Omental fat pad (tissue), 4 donors: ENCODE measurements at places on chromosomes 3 and 15.
A peak's percentile ranks its signal among the peaks of the same experiment; 100 is the strongest.

DNA sequence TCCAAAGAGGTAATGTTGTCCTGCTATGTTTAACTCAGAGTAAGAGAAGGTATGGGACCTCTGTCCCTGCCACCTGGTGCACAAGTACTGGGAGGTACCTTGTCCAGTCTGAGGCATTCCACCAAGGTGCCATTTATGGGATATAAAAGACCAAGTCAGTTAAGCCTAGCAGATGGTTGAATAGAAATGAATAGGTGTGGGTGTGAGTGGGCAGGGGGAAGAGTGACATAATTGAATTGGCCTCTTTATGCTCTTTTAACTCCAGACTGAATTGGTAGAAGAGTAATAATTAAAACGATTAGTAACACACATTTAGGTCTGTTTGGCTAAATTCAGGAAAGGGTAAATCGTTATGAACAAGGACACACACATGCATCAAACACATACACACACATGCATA is 562 bp downstream of the ADGRG7 start:
- no peak for DNase-seq

GRCh38 chr3:45964139-45964538 is 20.9 kb downstream of the CXCR6 start:
- no peak for DNase-seq

DNA sequence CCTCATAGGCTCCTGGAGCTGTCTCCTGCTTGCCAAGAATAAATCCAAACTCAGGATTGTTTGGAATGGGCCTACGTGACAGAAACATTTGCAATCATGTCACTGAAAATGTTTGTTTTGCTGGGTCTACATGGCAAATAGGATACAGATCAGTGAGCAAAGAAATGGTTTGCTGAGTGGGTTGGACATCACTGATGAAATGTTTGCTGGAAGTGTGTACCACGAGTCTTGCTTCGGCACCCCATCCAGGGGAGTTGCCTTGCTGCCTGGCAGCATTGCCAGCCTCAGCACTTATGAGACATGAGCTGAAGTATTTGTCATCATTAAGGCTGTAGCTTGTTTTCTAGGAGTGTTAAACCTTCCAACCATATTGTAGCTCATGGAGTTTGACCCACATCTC is 213.3 kb upstream of the CFAP20DC start:
- DNase-seq, result no peak

DNA sequence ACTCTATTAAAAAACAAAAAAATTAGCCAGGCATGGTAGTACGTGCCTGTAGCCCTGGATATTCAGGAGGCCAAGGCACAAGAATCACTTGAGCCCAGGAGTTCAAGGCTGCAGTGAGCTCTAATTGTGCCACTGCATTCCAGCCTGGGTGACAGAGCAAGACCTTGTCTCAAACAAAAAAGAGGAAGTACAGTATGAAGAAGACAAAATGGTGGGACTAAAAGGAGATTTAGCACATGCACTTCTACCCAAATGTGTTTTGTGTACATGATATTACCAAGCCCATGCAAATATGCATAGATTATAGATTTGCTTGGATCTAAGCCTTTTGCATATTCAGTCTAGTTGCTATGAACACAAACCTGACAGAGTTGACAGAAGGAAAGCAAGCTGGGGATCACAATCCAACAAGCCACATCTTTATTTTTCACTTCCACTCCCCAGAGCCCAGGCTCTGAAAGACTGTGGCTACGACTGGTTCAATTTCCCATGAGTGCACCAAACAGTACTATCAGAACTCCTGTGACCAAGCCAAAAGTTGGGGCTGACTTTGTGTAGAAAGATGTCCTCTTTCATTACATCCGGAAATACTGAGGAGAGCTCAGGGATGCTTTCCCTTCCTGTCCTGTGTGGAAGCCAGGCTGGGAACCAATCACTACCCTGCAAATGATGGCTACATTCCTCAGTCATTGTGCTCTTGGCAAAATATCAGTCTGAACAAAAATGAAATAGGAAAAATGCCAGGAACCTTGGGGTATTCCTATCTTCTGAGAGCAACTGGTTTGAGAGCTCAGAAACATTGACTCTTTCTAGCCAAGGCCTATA is 49.4 kb downstream of the TGM4 start:
- DNase-seq, result no peak

DNA sequence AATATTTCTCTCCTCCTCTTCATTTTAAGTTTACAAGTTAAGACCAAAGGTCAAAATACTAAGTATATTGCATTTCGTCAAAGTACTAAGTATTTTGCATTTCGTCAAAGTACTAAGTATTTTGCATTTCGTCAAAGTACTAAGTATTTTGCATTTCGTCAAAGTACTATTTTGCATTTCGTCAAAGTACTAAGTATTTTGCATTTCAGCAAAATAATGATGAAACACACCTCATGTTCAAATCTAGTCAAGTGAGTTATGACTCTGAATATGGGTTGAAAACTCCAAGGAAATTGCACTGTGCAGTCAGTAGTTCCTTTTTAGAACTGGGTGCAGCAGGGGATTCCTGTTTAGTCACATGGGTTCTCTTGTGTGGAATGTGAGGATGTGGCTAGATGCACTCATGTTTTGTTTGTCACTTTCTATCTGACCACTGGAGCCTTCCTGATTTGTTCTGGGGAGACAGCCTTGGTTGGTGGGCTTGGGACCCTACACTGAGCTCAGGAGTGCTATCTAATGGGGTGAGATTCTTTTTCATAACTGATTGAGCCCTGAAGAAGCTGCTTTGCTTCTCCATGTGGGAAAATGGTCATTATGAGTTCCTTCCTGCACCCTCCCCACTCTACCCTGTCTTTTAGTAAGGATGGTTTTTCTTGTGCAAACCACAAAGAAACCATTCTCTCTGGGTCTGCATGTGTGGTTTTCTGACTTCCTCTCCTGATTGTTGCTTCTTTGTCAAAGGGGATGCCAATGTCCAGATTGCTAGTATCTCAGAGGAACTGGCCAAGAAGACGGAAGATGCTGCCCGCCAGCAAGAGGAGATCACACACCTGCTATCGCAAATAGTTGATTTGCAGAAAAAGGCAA is 73.4 kb downstream of the CCK start:
- DNase-seq, result no peak

DNA sequence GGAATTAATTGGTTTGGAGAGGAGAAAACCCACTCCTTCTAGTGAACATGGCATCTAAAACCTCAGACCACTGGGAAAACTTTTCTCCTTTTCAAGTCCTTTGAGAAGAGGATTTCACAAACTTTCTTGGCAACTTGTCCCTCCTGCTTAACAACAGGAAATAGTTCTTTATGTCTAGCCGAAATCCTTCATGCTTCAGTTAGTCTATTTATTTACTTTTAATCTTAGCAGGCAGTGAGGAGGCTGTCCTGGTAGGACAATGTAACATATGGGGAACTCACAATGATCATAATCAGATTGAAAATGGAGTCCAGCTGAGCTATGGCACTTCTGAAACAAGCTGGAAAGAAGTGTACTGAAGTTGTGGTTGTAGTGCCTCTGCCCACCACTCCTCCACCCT is 50.6 kb downstream of the KY start:
- no peak for DNase-seq

DNA sequence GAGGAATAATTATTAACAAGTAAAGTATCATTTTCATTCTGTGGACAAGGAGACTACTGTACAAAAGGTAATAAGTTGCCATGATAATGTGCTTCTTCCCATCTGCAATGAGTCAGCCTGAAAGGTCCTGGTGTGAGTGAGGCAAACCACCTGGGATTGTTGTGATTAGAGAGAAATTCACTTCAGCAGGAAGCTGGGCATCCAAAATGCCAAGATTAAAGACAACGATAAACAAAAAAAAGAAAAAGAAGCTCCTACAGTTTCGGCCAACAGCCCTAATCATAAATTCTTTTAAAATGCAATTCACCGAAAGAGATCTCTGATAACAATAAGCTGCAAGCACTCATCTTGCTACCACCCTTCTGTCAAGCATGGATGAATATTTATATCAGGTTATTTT is 507.8 kb downstream of the TUSC7 start:
- DNase-seq, result no peak

DNA sequence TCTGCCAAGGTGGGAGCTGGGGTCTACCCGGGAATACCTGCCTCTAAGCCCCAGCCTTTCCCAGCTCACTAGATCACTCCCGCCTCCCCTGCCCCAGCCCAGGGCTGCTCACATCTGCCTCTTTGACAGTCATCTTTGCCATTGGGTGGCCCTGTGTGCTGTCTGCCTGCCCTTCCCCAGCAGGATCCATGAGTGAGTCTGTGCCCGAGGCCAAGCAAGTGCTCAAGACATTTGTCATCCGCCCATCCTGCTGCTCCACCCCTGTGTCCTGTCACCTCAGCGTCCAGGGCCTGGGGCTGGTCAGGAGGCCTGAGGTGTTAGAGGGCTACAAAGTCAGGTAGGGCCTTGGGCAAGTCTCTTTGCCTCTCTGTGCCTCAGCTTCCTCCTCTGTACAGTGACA is 89.4 kb downstream of the LSM3 start:
- no peak for DNase-seq

DNA sequence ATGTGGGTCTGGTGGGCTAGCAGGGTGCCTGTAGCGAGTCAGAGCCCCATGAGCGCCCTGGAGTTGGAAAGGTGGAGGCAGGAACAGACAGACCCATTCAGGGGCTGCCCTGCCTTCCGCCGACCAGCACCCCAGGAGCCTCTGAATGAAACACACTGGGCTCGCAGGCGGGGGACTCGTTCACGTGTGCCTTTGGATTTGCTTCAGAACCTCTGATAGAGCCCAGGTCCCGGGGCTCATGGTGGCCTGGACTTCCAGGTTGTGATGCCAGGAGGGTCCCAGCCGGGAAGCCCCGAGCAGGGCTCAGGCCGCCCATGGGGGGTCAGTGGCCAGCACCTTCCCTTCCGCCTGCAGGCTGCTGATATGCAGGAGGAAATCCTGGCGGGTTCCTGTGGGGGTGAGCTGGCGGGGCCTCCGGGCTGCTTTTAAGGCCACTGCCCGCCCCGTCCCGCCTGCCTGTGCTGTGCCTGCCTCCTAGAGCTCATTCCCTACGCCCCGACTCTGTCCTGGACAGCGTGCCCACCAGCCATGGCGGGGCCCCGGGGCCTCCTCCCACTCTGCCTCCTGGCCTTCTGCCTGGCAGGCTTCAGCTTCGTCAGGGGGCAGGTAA is at the start of gene STAB1:
Gene STAB1, plus strand, starts transcription at position 453 of the 610 bp plus-strand sequence. Its CDS starts 76 bp downstream, at position 529.
- no peak for DNase-seq

GRCh38 chr15:68261241-68261640 is 16.3 kb upstream of the FEM1B start:
- no peak for DNase-seq

DNA sequence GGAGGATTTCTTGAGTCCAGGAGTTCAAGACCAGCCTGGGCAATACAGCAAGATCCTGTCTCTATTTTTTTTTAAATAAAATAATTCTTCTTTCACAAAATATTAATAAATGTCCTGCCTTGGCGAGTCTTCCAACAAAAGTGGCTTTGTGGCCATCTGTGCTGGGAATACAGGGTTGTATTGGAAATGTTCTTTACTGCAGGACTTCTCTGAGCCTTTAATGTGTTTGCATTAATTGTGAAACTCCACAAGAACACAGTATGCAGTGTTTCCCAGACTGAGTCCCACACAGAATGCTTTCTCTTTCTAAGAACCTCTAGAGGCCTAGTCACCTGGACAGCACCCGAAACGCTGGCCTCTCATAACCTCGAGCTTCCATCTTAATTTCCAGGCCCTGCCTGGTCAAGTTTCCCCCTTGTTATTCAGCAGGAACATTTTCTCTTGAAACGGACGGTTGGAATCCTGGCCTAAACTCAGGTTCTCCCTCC is 85.4 kb upstream of the ARRDC4 start:
- no peak for DNase-seq

GRCh38 chr3:72009851-72010443 is 225.0 kb upstream of the PROK2 start:
- DNase-seq, result no peak

DNA sequence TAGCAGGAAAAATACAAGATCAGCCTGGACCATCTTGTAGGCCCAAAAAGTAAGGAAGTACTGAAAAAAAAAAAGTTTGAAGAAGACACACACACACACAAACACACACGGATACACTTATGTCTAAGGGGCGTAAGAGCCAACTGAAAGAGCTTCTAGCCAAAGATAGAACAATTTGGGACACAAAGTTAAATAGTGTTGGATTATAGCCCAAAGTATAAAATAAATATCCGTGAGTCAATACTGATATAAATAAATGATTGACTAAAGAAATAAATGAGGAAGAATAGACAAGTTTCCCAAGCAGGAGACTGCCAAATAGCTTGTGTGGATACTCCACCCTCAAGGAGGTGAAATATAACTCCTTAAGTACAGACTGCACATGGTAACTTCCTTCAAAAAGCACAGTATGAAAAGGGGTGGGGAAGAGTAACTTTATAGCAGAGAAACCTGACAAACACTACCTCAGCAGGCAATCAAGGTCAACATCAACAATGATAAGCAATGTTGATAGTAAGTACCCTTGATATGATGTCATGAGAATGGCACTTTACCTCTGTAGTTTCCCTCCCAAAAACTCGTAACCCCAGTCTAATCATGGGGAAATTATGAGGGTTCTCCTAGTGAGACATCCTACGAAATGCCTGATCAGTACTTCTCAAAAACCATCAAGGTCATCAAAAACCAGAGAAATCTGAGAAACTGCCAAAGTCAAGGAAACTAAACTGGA is 187.3 kb upstream of the ATP11B start:
- no peak for DNase-seq

DNA sequence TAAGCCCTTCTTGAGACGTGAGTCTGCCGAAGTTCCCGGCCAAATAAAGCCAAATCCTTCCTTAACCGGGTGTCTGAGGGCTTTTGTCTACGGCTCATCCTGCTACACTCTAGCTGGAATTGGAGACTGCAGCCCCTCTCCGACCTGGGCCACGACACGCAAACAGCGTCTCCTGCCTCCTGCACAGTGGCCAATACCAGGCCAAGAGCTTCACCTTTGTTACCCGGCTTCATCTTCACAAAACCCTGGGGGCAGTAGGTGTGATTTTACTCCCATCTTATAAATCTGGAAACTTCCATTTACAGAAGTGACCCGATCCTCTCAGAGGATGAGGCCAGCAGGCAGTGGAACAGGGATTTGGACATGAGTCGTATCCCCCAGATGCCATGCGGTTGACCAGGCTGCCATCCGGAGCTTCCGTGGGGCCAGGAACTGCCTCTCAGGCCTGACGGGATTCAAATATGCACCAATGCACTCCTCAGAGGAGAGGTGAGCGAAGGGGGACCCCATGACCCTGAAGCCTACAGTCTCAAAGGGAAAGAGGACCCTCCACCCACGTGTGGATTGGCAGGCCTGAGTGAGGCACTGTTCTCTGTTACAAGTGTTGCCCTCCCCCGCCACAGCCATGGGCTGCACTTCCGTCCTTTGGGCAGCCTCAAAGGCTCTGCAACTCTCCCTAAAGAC is 53.2 kb upstream of the KLF13 start:
- DNase-seq, result peak; percentile 19
